ENCODE measurements at places on chromosomes 3 and 15. TPM values are rescaled to one million over a fixed set of nuclear protein-coding genes. Genes with fewer than 3 reads are reported as not detected.

Gene LDHAL6B
- total RNA-seq: 3.6 TPM

Gene FAM3D
- total RNA-seq: not detected

Gene KY
- 1.7 TPM for total RNA-seq

Gene ARPP21
- 17.8 TPM for total RNA-seq

Gene FOXL2
- total RNA-seq: 5.3 TPM

Gene CHRNA5
- total RNA-seq: 1.9 TPM

Gene CACNA2D3
- 6.3 TPM for total RNA-seq

Gene CHRNA3
- total RNA-seq: 36.4 TPM

Gene CCR9
- 0.48 TPM for total RNA-seq

Gene ITGA11
- total RNA-seq: 84.5 TPM

Data from umbilical cord (tissue), 2 donors.